ENCODE measurements at places on chromosomes 4 and X.

- no peak for DNase-seq
These were observed 37.0 kb upstream of the GPRIN3 start for GRCh38 chr4:89344571-89344970.

GRCh38 chr4:81260443-81261101 is 45.5 kb upstream of the PRKG2 start:
- no peak for DNase-seq

DNA sequence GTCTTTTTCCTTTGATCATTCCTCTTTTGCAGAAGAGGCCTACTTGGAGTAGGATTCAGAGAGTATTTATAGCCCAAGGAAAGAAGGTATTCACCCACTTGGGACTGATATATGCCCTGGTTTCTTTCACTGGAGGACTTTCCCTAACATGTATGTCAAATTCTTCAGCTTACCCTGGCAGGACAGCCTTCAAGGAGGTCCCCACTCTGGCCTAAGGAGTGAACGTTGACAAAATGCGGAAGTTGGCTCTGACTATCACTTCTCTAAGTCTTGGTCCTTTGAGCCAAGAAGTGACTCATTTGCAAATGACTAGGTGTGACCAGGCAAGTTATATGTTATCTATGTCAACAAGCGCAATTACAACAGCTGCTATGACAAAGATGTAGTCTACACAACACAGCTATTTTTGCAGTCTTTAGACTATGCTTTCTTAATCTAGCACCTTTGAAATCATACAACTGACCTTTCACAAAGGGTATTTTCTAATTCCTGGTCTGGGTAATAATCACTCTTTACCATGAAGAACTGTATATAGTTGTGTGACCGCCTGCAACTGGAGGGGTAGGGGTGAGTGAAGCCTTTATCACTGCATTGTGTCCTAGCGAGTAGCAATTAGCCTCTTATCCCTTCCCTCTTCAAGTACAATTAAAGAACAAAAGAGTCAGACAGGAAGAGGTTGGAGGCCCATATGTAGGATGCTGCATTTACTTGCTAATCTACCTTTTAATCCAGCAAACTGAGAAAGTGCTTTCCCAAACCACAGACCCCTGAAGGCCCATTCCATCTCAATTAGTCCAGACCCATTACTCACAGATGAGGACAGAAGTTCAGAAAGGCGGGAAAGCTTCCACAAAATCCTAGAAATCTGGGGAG is 50.1 kb downstream of the RASGEF1B start:
- DNase-seq = no peak

- no peak for DNase-seq
These were observed 9.9 kb downstream of the CENPVL3 start for GRCh38 chrX:51608766-51609165.

DNA sequence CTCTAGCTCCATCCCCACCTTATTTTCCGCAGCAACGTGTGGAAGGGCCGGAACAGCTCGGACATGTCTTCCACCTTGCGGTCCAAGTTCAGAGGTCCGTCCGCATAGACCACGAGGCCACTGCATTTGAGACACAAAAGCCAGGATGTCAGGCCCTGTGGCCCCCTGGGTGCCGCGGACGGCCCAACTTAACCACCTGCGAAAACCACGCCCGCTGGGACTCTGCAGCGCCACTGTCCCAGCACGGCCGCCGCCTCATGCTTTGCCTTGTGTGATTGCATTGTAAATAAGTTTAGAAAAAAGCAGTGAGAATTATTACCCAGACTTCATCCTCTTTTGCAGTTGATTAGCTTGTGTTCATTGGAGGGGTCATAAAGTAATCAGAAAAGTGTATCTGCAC is 58.2 kb upstream of the MXD4 start:
- DNase-seq = no peak

DNA sequence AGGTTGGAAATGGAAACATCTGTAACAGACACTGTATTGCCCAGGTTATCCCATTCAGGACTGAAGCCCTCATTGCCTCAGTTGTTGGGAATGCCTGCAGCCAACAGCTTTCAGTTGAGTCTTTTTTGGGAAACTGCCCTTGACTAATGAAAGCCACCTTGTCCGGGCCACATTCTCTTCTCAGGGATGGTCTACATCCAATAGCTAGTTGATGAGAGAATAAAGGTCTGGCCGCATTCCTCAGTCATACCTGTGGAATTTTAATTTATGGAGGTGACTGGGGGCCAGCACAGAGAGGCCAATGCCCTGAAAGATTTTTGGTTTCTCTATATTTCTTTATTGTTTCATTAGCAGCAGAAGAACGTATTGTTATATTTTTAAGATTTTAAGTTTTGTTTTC is 147.6 kb upstream of the MSX1 start:
- DNase-seq = no peak

GRCh38 chrX:85004255-85004654 is 578 bp downstream of the APOOL start:
- no peak for DNase-seq

DNA sequence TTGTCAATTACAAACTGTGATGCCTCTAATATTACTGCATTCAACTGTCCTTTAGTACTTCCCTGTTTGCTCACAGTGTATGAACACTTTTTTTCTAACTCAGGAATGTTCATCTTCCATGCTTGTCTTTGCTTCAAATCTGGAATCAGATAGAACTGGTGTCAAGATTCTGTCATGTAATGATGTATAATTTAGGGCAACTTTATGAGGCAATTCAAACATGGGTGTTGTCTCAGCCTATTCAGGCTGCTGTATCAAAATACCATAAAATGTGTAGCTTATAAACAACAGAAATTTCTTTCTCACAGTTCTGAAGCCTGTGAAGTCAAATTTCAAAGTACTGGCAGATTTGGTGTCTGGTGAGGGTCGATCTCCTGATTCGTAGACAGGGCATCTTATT is 1012.9 kb downstream of the RAB28 start:
- DNase-seq = no peak
